Activated T-helper 9 cell treated with anti-CD3 and anti-CD28 coated beads, Interleukin-2, amount 50 U/mL, for 16 hours (primary cell): ENCODE measurements at places on chromosomes 12 and 14.
A peak's percentile ranks its signal among the peaks of the same experiment; 100 is the strongest.

GRCh38 chr12:12244341-12244740 lies 22.5 kb downstream of the LRP6 start:
- DNase-seq, result no peak

DNA sequence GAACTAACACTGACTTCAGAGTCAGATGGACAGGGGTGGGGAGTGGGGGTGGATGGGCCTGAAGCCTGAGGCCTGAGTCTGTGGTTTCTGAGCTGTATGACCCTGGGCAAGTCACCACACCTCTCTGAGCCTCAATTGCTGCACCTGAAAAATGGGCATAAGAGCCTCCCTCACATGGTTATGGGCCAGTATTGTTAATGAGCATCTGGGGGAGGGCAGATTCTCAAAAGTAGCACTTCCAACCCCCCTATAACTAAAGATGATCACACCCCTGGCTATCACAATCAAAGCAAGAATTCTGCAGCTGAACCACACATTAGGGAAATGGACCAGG lies 168.6 kb downstream of the RBM19 start:
- no peak for DNase-seq

- DNase-seq, result no peak
Measured at GRCh38 chr14:92254786-92255185, 68.2 kb upstream of the SLC24A4 start.

GRCh38 chr12:6078398-6079096 lies 45.9 kb downstream of the VWF start:
- DNase-seq, result no peak

- DNase-seq, result no peak
Measured at GRCh38 chr14:93895023-93895604, 32.0 kb upstream of the FAM181A start.

GRCh38 chr12:52316701-52317100 lies 4.5 kb downstream of the KRT83 start:
- DNase-seq, result no peak

- no peak for DNase-seq
Measured at GRCh38 chr14:55645145-55645544, 65.1 kb downstream of the KTN1 start.

- DNase-seq, result no peak
Measured at GRCh38 chr12:71438670-71439361, 782 bp upstream of the LGR5 start.

GRCh38 chr14:20583142-20583541 lies 4.7 kb downstream of the RNASE11 start:
- no peak for DNase-seq

GRCh38 chr12:49925433-49926204 lies 21.9 kb upstream of the FAIM2 start:
- no peak for DNase-seq

- DNase-seq, result no peak
Measured at GRCh38 chr12:90061809-90062208, 353.2 kb upstream of the ATP2B1 start.

GRCh38 chr14:102319351-102320032 lies at the start of gene ZNF839:
Gene ZNF839 (plus strand): TSS chr14:102319746. CDS start chr14:102319766, 20 bp downstream.
- DNase-seq, result peak; percentile 90

DNA sequence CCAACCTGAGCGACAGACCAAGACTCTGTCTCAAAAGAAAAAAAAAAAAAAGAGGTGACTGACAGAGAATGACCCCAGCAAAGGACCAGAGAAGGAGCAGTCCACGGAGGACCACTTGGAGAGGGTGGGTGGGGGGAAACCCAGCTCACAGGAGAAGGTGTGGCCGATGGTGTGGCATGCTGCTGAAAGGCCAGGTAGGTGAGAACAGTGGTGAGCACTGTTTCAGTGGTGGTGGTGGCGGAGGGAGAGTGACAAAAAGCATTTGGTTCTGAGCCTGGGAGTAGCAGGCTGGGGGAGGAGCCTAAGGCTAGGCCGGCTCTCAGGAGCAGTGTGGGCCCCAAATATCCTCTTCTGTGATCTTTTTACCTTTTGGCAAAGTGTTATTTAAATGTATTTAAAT lies 63.8 kb downstream of the IRF2BPL start:
- no peak for DNase-seq

DNA sequence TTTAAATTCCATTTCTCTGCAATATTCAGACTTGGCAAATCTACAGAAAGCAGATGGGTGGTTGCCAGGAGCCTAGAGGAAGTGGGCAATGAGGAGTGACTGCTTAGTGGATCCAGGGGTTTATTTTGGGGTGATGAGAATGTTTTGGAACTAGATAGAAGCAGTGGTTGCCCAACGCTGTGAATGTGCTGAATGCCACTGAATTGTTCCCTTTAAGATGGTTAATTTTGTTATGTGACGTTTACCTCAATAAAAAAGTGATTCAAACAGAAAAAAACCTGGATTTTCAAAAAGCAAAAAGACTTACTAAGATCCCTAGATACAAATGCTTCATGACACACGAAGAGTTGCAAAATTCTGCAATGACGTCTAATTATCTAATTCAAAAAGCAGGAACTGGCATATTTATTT lies 34.2 kb downstream of the DAO start:
- no peak for DNase-seq

GRCh38 chr12:48184549-48184922 lies 1.1 kb downstream of the CCDC184 start:
- DNase-seq, result no peak

DNA sequence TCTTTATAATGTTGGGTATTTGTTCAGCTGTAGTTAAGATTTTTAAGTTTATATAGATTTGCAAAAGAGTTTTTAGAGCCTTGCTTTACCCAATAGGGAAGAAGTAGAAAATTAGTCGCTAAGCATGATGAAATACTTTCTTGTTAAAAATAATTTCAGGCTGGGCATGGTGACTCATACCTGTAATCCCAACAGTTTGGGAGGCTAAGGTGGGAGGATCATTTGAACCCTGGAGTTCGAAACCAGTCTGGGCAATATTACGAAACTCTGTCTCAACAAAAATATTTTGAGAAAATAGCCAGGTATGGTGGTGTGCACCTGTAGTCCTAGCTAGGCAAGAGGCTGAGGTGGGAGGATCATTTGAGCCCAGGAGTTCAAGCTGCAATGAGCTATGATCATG lies 18.7 kb upstream of the SCFD1 start:
- no peak for DNase-seq

GRCh38 chr14:90299408-90299807 lies 32.3 kb downstream of the NRDE2 start:
- DNase-seq, result no peak

DNA sequence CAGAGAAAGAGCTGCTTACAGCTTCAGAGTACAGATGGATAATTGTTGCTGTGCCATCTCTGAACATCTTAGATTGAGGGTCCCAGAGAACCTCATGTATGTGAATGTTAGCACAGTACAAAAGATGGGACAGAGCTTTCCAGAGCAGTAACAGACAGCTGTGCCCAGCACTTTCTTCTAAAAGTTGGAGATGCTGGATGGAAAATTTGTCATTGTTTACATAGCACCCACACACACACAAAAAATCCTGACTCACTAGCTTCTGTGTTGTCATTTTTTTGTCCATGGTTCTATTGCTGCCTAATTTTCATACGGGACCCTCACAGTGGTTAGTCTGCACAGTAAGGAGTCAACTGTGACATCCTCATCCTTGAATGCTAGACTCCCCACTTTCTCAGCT lies 374.7 kb downstream of the DIO2 start:
- DNase-seq, result no peak

DNA sequence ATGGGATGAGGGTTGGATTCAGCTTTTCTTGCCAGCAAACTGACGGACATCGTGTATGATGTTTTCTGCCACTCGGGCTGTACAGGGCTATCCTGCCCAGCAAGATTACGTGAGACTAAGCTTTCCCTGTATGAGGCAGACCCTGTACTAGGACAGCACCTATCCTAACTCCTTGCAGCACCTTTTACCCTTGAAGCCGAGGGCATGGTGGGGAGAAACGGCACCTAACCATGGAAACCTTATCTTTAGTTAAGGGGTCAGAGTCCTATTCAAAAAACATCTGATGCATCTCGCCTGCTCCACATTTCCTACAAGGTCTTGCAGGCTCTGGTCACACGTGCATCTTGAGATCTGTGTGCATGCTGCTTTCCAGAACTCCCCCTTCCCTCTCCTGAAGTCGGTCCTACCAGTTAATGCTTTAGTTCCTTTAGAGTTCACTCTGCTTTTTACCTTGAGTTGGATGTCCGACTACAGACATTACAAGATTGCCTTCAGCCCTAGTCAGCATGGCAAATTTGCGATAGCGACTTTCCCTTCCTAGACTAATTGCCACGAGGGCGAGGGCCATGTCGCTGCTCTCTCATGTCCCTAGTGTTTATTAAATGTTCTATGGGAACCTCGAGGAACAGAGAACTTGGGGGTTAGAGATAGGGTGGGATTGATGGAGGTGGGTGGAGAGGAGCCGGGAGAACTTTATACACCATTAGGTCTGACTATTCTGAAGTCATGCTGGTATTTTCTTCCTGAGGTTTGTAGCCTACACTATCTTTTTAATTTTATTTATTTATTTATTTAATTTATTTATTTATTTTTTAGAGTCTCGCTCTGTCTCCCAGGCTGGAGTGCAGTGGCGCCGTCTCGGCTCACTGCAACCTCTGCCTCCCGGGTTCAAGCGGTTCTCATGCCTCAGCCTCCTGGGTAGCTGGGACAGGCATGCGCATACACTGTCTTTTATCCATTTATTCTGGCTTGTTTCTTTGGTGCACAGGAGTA lies 6.6 kb downstream of the RAN start:
- DNase-seq, result no peak

DNA sequence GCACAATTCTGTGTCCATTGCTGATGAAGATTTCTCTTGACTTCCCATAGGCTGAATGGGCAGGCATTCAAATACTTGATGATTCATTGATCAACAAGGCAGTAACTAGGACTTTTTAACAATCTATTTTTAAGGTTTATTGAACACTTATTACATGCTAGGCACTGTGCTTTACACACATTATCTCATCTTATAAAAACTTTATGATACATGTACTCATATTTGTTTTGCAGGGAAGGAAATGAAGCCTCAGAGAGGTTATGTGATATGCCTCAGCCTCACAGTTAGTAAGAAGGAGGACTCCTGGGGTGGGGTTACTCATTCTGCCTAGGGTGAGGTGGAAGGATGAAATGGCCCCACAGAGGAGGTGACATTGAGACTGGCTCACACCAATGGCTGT lies 12.9 kb upstream of the EMP1 start:
- DNase-seq, result no peak

DNA sequence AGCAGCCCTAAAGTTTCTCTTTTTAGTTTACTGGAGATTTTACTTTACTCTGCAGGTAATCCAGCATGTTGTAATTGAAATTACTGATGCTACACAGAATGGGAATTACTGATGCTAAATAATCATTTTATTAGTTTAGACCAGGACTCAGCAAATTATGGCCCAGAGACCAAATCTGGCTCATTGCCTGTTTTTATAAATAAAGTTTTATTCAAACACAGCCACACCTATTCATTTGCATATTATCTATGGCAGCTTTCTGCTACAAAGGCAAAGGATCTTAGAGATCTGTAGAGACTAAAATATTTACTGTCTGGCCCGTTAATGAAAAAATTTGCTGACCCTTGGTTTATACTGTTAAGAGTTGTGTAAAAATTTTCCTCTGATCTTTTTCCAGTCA lies 216.1 kb downstream of the FUT8 start:
- DNase-seq, result no peak

DNA sequence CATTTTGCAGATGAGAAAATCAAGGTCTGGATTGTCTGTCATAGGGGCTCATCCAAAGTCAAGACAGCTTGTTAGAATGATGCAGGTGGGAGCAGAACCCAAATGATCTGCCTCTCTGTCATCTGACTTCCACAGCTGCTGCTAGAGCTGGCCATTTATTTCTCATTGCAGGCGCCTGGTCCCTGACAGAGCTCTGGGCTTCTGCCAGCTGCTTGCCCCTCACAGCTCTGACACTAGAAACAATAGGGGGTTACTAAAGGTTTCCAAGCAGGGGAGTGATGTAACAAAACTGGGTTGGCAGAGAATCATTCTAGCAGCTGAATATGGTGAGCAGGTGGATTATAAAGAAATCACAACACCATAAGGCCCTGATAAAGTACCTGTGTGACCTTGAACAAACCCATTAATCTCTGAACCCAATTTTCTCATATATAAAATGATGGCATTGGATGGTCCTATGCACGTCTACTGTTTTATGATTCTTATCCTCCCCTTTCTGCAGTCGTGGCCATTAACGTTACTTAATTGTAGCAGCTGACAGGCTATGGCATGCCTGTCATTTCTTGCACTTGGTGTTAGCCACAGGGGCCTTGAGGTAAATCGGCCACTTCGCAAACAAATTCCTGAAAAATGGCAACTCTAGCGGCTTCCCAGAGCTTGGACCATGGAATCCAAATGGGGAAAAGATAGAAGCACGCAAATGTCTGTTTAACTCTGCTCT lies 134.6 kb downstream of the RMST start:
- DNase-seq, result no peak

GRCh38 chr14:69917287-69917686 lies 38.1 kb downstream of the SMOC1 start:
- DNase-seq, result no peak

DNA sequence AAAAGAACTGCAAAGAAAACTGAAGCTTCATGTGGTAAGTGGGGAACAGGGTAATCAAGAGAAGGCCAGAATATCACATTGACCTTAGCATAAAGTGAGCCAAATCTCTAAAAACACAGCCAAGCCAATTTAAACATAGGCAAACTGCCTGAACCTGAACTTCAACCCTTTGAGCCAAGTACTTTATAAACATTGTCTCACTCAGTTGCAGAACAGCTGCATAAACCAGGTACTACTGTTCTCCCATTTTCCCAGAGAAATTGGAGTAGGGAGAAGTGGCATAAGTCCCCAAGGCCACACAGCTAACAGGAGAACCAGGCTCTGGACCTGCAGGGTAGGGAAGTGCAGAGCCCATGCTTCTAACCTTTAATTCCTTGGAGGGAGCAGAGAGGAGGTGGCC lies 30.4 kb upstream of the FKBP4 start:
- no peak for DNase-seq

DNA sequence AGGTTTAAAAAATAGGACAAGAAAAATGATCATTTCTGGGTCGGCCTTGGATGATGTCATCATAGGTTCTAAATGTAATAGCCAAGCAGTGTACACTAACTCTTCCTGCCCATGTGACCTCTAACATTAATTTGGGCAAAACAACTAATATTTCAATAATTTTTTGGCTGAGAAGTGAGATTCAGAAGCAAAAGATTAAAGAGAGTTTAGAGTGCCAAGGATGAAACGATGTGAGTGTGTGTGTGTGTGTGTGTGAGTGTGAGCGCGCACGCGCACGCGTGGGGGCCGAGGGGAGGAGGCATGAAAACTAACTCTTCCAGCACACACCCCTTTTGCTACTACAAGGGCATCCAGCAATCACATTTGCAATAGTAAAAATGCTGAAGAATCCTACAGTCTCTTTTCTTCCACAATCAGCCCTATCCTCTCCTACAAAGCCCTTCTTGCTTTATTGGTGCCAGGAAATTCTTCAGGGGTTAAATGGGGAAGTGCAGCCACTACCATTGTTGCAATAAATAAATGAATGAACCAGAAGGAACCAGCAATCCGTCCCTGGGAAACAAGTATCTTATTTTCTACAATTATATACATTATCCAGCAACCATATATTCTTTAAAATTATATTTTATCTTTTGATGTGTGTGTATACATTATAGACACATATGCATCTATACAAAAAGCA lies 52.9 kb downstream of the PEBP1 start:
- no peak for DNase-seq
